PC-3 (cell line): ENCODE measurements at places on chromosomes 7 and 10. TPM values are rescaled to one million over a fixed set of nuclear protein-coding genes. Genes with fewer than 3 reads are reported as not detected.

Gene TAS2R3
- total RNA-seq, result 0.40 TPM in 1 of 2 replicates, not detected in the other

Gene ITGA8
- total RNA-seq, result not detected in 2 replicates

Gene CCL24
- not detected in 2 replicates for total RNA-seq

DNA sequence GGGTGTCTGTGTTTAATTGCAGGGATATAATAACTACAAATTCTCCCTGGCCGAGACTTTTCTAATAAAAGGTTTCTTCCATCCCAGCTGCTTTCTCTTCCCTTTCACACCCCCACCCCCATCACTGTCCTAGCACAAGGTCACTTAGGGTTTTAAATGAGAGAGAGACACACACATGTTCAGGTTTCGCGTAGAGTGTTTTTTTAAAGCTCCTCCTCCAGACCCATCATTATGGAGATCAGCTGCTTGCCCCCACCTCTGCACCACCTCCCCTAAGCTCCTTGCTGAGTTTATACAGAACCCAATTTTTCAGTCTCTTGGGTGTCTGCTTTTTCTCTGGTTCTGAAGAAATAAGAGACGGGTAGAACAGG is 18.6 kb downstream of the LRMDA start:
- DNase-seq, result no peak

DNA sequence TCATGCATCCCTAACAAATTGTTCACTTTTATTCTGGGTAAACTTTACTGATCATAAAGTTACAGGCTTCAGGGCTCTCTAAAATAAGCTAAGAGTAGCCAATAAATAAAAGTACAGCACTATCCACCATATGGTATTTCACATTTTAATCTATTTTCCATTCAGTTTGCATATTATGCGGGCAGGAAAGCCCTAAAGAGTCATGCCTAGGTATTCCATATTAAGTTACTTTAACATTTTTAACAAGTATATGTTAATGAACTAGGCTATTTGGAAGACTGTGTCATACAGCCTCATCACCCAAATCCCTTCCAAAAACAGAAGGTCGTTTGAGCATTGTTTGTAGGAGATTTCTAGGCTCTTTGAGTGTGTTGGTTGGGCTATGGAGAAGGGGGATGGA is 106.3 kb downstream of the CPED1 start:
- DNase-seq, result no peak
